ENCODE measurements at places on chromosomes 12 and 14.

GRCh38 chr12:120157678-120158077 is 36.8 kb downstream of the GCN1 start:
- no peak for DNase-seq

- DNase-seq: no peak
Measured at GRCh38 chr12:26701604-26702215, 131.3 kb downstream of the ITPR2 start.

DNA sequence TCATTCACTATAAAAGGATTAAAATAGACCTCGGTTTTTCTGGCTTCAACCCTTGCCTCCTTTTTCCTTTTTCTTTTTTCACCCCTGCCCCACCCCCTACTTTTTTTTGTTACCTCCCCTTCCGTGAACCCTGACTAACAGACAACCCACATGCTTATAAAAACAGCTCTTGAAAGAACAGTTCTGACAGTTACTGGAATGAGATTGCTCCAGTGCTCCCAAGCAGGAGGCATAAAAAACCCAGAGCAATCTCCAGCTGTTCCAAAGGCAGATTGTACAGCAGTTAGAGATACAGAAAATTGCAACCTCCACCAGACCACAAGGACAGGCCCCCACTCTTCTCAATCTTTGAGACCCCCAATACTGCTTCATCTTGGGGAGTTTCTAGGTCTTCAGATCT is 29.9 kb upstream of the TMEM260 start:
- no peak for DNase-seq

DNA sequence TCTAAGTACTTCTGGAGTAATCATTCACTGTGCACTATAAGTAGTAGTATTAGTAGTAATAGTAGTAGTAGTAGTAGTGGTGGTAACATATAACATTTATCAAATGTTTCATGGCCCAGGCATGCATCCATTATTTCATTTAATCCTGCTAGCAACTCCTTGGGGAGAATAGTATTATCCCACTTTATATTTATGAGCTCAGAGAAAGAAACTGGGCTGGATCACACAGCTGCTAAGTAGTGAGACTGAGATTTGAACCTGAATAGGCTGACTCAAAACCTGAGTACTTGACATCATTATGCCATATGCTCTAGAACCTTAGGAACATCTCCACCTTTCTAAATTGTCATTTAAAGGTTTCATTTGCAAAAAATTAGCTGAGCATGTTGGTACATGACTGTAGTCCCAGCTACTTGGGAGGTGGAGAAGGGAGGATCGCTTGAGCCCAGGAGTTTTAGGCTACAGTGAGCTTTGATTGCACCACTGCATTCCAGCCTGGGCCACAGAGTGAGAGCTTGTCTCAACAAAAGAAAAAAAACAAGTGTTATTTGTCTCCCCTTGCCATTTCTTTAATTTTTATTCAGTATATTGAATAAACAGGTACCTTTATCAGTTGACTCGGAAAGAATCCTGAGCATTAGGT is 11.4 kb upstream of the NID2 start:
- DNase-seq: no peak

GRCh38 chr12:92656911-92657310 is 45.9 kb upstream of the PLEKHG7 start:
- DNase-seq: no peak

DNA sequence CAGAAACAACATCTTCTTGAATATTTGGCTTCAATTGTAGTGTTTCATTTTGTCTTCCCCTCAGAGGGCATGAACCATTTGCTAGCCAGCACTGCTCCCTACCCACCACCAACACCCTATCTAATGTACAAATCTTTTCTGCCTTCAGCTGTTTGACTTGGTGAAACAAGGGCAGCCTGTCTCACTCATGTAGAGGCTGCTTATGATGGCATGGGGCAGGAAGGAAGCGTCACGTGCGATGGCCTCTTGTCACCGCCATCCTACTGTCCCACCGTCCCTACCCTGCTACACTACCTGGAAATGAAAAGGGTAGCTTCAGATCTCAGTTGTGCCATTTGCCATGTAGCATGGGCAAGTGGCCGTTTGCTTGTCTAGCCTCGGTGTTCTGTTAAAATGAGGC is 29.9 kb upstream of the LRTM2 start:
- no peak for DNase-seq

- DNase-seq: no peak
Measured at GRCh38 chr12:27002141-27002540, 12.0 kb downstream of the TM7SF3 start.

GRCh38 chr14:76307786-76308780 is 67.9 kb upstream of the ESRRB start:
- DNase-seq: no peak

All from RWPE2 (cell line).